ENCODE measurements at places on chromosomes 7 and 10.

DNA sequence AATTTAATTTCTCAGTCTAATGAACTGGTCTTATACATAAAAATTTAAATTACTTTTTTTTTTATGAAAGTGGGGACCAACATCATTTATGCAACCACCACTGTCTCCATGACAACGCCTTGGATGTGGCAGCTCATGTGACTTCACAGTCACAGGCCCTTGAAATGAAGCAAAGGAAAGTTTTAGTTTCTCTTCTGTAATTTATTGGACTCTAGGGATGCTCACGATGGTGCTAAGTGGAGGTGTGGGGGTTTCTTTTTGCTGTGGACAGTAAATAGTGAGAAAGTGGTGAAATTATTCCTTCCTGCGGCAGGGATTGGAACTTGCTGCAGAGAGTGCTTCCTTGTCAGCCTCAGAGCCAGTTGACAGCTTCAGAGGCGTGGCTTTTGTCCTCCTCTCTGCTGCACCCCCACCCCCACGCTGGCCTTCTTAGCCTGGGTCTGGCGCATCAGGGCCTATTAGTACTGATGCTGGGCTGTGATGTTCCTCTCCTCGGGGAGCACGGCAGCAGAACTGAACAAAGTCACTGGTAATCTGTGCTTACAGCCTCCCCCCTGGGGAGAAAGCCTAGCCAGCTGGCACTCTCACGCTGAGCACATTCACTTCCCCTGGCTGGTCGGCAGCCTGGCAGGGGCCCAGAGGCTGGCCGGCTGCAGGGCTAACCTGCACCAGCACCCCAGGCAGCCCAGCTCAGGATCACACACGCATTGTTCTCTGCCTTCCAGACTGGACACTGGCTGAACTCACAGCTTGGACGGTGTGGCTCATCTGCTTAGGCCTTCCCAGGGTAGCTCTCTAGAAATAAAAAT lies 517.5 kb upstream of the GALNT17 start:
- DNase-seq, result peak; percentile 65

DNA sequence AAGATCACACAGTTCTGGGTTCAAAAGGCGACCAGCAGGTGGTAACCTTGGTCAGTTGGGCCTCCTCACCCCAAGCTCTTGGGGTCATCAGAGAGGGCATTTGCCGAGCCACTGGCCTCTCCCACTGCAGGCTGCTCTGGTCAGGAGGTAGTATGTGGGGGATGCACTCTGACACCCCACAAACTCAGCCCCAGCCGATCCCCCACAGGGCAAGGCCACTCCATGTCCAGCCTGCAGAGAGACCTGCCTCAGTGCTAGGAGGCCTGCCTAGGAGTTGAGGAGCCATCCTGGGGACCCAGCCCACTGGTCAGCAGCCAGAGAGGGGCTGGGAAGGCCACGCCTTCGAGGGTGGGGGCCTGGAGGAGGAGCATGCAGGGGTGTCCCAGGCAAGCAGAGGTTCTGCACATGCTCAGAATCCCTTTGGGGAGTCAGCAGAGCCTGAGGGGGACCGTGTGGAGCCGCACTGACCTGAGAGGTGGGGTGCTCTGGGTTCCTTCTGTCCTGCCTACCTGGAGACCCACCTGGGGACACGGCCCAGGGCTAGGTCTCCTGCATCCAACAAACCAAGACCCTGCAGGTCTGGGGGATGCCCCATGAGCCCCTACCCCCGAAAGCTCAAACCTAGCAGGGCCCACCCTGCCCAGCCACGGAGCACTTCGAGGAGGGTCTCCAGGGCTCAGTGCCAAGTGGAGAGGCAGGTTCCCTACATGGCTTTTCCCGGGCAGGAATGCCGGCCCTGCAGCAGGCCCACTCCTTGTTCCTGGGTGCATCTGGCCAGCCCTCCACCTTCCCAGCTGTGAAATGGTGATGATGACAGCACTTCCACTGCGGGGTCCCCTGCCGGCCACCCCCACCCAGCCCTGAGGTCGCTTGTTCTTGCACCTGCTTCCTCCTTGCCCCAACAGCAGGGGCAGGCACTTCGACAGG lies 58.5 kb downstream of the RASGEF1A start:
- no peak for DNase-seq

- DNase-seq, result no peak
These were observed 70.2 kb upstream of the RAPGEF5 start for GRCh38 chr7:22427104-22427503.

DNA sequence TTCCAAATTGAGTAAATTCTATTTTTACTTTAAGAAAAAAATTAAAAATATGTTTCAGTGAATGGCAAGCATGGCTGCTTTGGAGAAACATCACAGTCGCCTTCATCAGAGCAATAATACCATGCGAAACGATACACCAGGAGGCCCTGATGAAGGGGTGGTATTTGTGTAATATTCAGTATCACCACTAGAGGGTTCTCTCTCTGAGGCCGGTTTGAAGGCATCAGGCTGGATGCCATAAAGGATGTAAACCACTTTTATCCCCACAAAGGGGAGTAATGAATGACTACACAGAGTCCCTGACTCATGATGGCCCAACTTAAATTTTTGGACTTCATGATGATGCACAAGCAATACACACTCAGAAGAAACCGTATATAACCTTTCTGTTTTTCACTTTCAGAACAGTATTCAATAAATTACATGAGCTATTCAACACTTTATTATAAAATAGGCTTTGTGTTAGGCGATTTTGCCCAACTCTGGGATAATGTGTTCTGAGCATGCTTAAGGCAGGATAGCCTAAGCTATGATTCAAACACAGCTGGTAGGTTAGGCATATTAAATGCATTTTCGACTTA lies 95.5 kb downstream of the PPP1R17 start:
- DNase-seq, result no peak

DNA sequence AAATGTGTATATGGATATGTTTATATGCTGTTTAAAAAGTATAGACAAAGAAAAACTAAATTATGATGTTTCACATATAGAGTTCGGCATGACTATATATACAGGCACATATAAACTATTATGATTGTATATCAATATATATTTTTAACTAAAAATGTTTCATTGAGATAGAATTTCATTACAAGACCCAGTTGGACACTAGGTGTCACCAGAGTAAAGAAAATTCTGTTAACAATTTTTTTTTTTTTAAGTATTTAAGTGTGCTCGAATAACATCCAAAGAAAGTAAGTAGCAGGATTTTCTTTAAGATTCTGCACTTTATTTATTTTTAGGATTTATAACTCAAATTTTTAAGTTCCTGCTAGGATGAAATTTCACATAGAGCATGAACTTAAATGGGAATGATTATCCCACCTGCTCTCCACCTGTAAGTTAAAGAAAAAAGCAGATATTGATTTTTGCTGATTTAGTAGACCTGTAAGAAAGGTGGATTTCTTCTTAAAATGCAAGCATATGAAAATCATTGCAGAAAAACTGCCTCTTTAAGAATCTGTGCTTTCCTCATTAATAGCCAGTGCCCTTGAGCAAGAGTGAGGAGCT lies 961.5 kb downstream of the PCDH15 start:
- no peak for DNase-seq

All from right atrium auricular region (tissue), 2 donors.